NCI-H2081 (cell line): ENCODE measurements at places on chromosomes 1 and 21.

DNA sequence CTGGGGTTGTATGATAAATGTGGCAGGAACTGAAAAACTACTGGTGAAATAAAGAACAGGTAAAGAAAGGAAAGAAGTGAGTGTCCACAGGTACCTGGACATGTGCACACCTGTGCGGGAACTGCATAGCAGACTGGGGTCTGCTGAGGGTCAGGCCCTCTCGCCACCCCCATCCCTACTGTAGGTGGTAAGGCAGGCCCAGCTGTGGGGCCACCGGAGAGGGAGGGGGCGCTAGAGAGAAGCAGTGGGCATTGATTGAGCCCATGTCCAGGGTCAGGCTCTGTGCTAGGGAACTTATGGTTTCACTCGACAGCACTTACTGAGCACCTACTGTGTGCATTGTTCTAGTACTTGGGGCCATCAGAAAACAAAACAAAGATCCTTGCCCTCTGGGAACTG, 400.5 kb downstream of the MATN1 start:
- DNase-seq: no peak

DNA sequence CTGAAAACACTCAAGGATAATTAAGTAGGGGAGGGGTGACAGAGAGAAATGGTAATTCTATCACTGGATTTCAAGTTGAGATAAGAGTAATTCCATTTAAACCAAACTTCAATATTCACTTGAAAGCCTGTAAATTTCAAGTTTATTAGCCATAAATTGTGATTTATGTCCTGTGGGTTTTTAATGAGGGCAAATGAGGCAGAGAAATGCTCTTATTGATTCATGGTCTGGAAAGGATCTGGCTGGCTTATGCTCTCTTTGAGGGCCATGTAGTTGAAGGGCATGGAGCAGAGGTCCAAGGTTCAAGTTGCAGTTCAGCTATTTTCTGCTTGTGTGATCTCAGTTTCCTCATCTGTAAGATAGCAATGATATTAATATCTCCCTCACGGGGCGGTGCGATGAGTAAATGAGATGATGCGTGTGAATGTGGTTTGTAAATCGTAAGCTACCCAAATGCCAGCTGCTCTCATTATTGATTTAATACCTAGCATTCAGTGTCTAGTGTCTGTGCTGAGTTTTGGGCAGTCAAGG, 12.3 kb downstream of the OLFML3 start:
- DNase-seq: no peak

GRCh38 chr1:236502972-236503639, 20.7 kb upstream of the LGALS8 start:
- DNase-seq: peak; percentile 62

- DNase-seq: no peak
These were observed 136.7 kb downstream of the ADSS2 start for GRCh38 chr1:244314921-244315559.

GRCh38 chr1:30248774-30249173, 474.6 kb downstream of the MATN1 start:
- no peak for DNase-seq

DNA sequence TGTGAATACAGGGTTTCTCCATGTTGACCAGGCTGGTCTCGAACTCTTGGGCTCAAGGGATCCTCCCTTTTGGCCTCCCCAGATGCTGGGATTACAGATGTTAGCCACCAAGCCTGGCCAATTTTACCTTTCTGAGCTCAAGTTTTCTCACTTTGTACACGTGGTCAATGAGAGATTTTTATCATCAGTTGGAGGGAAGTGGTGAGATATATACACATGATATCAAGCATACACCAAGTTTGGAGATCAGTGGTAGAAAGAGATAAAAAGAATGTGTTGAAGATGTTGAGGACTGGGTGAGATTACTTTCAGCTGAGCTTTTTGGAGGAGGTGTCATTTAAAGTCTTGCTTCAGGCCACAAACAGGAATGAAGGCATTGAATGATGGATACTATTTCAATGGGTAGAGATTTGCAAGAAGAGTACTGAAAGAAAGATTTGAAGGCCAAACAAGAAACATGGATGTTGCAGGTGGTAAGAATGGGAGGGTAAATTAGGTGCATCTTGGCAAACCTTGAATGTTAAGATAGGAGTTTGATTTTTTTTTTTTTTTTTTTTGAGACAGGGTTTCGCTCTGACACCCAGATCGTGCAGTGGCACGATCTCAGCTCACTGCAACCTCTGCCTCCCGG, 3.0 kb upstream of the SESN2 start:
- DNase-seq: no peak

GRCh38 chr1:29809446-29810120, 573.3 kb downstream of the PTPRU start:
- DNase-seq: no peak

- DNase-seq: no peak
These were observed 12.4 kb downstream of the EPHB2 start for GRCh38 chr1:22722901-22723550.

- DNase-seq: no peak
These were observed 13.2 kb upstream of the PRAMEF12 start for GRCh38 chr1:12760256-12760795.

- DNase-seq: no peak
These were observed 992 bp upstream of the USP48 start for GRCh38 chr1:21783679-21784603.

DNA sequence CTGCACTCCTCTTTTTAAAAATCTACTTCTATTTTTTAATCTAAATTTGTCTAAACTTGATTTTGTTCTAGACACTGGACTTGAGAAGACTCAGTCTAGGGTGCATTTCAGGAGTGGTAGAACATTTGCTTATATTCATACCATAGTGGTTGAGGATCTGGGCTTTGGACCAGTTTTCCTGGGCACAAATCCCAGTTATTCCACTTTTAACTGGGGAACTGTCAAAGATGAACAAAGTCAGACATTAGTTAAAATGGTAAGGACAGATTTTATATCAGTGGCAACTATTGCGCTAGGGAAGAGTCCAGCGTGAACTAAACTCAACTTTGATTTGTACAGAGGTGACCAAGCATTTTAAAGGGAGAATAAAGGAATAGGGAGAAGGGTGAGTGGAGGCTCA, 102.4 kb downstream of the FMN2 start:
- no peak for DNase-seq

DNA sequence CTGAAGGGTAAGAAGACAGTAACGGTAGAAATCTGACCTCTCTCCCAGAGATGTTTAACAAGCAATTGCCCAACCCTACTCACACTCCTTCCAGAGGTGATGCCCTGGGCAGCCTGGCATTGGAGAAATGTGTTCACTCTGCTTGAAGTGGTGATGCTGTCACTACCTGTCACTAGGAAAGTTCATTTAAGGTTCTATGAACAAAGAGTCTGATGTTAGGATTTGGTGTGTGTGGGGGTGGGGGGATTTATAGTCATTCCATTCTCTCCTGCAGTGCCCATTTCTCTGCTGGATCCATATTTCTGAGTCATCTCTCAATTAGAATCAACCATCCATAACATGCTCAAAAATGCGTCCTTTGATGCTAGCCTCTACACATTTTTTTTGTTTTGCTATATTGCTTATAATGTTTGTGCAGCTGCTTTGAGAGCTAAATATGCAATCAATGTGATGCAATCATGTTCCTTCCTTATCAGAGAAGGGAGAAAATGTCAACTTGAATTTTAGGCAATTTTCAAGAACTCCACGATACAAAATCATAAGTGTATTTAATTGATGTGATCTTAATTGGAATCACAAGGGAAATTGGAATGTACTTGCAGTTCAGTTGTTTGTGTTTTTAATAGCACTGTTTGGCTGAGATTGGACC, 173.9 kb downstream of the DUSP10 start:
- no peak for DNase-seq

DNA sequence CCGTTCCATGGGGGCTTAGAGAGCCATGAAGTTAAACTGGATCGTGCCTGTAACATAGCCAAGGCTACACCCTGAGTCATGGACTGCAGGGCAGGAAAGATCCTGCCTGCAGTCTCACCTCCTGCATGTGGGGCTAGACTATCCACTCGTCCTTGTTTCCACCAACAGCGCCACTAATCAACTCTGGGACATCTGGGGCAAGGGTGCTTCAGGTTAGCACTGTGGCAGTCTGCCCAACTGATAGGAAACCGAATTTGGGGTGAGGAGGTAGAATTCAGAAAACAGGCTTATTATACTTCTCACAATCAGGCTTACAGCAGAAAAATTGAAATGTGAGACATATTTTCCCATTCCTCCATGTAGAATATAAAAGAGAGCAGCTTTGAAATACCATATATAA, 85.2 kb upstream of the ADAM30 start:
- DNase-seq: no peak

DNA sequence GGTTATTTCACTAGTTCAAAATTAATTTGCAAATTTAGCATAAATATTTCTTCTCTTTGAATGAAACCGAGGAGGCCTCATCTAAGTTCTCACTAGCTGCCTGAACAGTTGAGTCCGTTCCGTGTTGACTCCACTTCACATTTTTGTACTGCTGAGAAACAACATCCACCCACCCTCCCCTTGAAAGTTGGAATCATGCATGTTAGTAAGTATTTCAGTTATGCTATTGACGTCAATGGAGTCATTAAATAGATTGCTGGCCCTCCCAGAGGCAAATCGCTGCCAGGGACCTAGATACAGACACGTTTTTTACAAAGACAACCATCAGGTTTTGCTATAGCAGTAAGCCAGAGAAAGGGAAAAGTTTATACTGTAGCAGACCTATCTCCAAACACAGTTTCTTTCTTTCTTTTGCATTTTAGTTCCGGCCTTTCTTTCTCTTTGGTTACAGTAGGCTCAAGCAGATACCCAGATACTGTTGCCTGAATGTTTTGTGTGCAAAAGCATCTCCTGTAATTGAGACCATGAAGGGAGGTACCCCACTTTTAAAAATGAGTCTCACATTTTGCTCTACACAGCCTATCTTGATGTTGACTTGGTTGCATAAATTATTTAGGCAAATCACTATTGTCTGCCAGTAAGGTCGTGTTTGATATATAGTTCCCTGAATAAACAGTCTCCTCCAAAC, 262.6 kb upstream of the SGIP1 start:
- DNase-seq: no peak

DNA sequence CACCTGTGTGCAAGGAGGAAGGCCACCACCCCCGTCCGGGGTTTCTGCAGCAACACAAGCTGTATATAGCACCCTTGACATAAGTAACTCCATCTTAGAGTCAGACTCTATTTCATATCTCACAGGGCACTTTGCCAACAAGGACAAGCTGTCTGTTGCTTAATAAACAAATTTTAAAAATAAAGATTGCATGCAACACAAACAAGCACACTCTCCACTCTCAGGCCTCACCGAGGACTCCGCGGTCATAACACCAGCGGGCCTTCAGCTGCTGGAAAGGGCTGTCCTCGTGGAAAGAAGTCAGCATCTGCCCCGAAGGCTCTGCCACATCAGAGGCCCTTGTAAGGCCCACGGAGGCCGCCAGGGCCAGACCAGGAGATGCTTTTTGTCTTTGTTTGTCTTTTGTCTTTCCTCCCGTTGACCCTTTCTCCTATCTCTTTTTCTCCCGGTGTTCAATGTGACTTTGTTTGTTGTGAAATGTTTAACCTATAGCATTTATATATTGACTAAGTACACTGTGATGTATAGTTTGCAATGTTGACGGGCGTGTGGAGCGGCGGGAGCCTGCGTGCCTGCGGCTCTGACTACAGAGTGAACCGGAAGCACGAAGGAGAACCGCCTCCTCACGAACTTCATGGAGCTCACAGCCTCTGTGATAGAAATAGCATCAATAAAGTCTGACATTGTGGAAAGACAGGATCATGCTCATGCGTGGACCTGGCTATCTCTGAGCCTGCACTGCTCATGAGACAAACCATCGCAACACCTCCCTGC, 24.1 kb downstream of the MEGF6 start:
- DNase-seq: no peak

GRCh38 chr1:37186246-37186756, 152.0 kb upstream of the GRIK3 start:
- DNase-seq: peak; percentile 25

DNA sequence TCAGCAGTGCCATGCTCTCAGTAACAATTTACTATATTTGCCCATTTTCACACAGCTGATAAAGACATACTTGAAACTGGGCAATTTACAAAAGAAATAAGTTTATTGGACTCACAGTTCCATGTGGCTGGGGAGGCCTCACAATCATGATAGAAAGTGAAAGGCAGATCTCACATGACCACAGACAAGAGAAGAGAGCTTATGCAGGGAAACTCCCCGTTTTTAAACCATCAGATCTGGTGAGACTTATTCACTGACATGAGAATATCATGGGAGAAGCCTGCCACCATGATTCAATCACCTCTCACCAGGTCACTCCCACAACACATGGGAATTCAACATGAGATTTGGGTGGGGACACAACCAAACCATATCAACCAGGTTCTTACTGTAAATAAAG, 112.1 kb upstream of the C1orf87 start:
- no peak for DNase-seq

GRCh38 chr1:245810181-245810769, 655.5 kb downstream of the KIF26B start:
- DNase-seq: no peak

DNA sequence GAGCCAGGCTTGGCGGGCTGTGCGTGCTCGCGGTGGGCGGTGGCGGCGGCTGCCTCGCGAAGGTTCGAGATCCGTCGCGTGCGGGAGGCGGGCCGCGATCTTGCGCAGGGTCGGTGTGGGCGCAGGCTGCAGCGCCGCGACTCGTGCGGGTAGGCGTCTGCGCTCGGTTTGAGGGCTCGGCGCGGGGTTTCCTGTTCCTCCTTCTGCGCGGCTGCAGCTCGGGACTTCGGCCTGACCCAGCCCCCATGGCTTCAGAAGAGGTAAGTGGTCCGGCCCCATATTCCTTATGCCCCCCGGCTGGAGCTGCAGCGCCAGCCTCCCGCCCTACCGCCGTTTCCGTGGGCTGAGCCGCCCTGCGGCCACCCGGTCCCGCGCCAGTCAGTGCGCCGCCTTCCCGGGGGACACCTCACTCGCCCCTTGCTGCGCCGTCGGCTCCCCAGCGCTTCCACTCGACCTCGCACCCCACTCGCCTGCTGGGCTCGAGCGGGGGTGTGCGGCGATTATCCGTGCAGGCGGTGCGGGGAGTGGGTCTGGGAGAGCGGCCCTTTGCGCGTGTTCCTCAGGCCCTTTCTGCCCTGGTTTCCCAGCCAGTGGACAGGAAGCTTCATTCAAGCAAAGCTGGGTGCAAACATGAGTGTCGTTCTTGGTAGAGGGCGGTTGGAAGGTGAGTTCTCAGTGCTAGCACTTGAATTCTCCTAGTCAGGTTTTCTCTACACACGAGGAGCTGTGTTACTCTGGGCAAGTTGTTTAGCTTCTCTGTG, at the start of gene CACYBP:
Gene CACYBP, plus strand, starts transcription at position 12 of the 761 bp plus-strand sequence. Its CDS starts 234 bp downstream, at position 246.
- DNase-seq: peak; percentile 55

GRCh38 chr1:3072391-3073185, 3.6 kb downstream of the PRDM16 start:
- DNase-seq: no peak

- DNase-seq: no peak
These were observed 52.7 kb downstream of the VWA5B1 start for GRCh38 chr1:20343149-20343937.

GRCh38 chr1:213171711-213172110, 120.7 kb downstream of the RPS6KC1 start:
- DNase-seq: peak; percentile 44

- DNase-seq: no peak
These were observed 13.2 kb downstream of the SYT2 start for GRCh38 chr1:202697038-202697437.
